ENCODE measurements at places on chromosomes 2 and 18.

- no peak for DNase-seq
These were observed 5.1 kb upstream of the GAL3ST2 start for GRCh38 chr2:241771286-241772062.

GRCh38 chr2:218471982-218472381 lies 53.1 kb downstream of the VIL1 start:
- DNase-seq, result no peak

DNA sequence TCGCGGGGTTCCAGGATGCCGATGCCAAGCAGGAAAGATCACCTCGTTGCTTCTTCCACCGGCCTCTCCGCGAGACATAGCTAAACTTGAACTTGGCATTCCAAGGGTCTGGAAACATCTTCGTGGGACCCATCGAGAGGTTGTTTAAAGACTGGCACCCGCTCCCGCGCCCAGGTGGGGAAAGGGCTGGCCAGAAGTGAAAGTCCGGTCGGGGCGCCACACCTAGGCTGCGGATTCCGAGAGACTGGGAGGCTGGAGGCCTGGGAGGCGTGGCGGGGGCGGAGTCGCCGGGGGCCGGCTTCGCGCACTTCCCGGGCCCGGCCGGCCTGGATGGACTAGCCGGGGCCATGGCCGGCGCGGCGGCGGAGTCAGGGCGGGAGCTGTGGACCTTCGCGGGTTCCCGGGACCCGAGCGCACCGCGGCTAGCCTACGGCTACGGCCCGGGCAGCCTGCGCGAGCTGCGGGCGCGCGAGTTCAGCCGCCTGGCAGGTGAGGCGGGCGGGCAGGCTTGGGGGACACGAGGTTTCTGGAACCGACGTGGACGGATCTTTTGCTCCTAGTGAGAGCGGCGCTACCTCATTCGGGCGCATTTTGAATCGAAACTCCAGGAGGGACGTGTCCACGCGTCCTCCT lies at the start of gene MOCOS:
TSS of gene MOCOS (plus strand) at position 305 of the 633 bp plus-strand sequence. CDS start at position 348, 43 bp downstream.
- DNase-seq, result peak; percentile 34

DNA sequence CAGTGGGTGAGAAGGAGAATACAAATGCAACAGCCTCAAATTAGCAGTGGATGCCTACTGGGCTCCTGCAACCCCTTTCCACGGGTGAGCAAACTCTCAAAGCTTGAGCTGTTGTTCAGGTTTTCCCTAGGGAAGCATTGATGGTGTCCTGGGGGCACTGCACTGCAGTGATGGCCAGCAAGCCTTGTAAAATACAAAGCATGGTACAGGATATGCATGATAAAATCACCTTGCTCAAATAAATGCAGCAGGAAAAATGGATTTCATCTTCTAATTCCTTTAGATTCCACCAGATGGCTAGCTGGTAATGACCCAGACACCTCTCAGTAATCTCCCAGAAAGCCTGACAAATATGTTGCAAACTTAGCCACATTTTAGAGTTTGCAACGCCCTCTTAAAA lies 698.2 kb downstream of the TRIB2 start:
- DNase-seq, result no peak

GRCh38 chr2:110659248-110659647 lies 18.6 kb downstream of the BUB1 start:
- DNase-seq, result no peak

DNA sequence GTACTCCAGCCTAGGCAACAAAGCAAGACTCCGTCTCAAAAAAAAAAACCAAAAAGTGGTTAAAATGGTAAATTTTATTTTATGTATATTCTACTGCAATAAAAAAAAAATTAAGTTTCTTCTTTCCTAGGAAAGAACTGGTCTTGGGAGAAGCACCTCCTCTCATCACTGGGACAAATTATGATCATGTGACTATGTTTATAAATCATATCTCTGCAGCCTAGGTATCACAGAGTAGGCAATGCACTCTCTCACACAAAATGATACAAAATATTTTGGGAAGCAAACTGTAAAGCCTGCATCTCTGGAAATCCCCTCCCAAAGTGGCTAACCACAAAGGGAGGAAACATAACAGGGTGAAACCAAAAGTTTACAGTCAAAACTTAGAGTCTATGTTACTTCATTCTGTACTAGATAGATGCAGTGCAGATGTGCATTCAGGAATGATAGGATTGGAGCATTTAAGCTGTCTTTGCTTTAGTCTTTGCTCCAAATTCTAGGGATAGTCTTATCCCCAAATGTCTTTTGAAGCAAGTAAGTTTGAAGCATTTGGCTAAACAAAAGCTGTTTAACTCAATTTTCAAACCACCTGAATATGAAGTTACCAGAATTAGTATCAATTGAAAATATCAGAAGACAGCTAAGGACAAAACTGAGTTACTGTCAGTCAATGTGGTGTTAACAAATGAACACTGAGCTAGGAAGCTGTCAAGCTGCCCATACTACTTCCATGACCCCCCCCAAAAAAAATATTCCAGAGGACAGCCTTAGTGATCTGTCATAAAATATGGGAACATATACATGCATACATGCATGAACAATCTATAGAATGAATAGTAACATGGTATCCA lies 21.1 kb upstream of the MALT1 start:
- DNase-seq, result no peak

- no peak for DNase-seq
These were observed 15.0 kb downstream of the TCF7L1 start for GRCh38 chr2:85148190-85148589.

GRCh38 chr2:143501106-143501676 lies 372.0 kb downstream of the ARHGAP15 start:
- DNase-seq, result no peak

DNA sequence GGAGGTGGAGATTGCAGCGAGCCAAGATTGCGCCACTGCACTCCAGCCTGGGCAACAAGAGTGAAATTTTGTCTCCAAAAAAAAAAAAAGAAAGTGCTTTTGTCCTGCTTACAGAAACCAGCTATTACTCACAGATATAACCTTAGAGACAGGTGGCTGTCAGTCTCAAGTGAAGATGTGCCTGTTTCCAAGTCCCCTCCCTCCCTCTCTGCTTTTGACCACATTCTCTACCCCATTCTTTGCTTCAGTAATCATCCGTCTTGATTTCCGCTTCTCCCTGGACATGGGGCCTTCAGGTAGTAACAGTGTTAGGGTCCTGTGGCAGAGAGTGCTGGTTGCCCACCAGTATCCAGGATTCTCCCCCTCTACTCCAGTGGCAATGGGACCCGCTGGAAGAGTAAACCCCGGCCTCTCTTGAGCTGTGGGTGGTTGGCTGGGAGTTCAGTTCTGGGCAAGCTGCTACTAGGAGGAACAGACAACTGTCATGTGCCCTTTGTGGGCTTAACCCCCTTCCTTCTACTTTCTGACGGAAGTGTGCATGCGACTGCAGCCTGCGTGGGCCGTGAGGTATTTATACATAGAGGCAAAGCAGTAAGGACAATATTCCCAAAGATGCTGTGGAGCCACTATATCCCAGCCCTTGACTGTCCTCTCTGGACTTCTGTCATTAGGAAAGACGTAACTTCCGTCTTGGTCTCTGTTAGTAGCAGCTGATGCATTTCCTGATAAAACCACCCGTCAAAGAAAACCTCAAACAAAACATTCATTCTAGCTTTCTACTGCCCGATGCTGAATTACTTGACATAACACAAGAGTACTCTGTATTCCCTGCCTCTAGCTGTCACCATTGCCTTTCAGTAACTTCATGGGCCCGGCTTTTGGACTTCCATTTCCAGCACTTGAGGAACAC lies 17.8 kb downstream of the PDCL3 start:
- peak; percentile 77 for DNase-seq

DNA sequence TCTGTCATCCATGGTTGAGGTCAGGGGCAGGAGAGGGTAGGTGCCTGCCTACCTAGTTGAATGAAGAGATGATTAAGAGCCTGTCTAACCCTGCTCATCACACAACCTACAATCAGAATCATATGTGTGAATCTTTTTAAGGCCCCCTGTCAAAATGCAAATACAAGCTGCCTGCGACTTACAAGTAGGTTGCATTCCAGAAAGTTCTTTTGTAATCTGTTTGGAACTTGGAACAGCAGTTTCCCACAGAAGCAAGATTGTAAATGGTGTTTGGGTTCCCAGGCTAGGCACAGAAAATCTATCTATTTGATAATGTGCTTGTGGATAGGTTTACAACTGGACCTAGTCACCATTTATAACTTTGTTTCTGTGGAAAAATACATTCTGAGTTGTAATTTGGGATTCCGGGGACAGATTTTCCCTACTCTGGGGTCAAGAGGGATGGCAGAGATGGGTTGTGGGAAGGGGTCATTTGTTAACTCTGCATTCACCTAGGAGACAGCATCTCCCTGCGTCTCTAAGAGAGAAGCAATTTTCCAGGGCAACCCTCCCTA lies 4.4 kb downstream of the LIPG start:
- DNase-seq, result no peak

DNA sequence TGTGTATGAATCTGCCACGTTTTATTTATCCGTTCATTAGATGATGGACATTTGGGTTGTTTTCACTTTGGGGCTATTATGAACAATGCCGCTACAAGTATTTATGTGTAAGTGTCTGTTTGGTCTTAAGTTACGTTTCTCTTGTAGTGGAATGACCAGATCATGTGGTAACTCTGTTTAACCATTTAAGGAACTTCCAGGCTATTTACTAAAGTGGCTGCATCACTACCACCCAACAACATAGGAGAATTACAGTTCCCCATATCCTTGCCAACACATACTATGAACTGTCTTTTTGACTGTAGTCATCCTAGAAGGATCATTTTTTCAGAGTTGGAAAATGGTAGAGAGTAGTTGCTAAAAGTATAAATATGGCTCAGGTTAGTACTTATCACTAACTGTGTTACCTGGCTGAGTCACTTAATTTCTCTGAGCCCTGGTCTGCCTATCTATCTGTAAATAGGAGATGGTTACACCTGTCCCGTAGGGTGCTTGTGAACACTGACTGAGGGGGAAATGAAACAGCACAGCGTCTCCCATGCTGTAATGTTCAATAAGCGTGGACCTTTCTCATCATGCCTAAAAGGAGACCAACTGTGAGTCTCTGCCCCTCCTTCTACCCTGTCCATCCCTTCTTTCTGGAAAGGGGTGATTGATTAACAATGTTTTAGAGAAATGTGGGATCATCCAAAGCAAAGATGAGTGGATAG lies 103.1 kb downstream of the SH3RF3 start:
- no peak for DNase-seq

GRCh38 chr2:216536734-216537210 lies 38.1 kb downstream of the RPL37A start:
- DNase-seq, result no peak

All from CD4-positive, CD25-positive, alpha-beta regulatory T cell (primary cell).